MM.1S (cell line): ENCODE measurements at places on chromosomes 5 and 9.

- DNase-seq, result no peak
These were observed 286.8 kb downstream of the NR2F1-AS1 start for GRCh38 chr5:93294199-93294598.

DNA sequence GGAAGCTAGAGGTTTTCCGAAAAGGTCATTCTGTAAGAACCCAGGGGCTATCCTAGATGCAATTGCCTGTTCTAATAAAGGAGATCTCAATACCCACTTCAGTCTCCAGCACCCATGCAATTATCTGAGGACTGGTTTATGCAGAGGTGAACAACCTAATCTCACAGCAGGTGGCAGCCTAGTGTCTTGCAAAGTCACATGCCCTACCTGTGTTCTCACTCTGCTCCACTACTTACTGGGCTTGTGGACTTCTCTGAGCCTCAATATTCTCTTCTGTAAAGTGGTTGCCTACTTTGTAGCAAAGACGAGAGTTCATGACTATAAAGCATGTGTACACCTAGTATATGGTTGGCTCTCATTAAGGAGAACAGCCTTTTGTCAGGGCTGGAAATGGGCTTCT, 21.0 kb upstream of the ALDH1B1 start:
- peak; percentile 62 for DNase-seq

DNA sequence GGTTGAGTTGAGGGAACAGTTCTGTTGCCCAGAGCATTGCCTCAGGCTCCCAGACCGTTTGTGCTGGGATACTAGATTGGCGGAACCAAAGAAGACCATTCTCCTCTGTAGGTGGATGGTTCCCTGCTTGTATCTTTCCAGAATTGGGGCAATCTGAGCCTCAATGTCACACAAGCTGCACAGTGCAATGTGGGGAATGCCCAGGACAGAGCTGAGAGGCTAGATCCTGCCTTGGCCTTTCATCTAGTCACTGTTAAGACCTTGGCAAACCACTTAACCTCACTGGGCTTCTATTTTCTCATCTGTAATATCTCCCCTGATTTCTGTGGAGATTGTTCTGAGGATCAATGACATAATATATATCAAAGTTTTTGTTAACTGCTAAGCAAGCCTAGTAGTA, 16.9 kb upstream of the ERAP2 start:
- no peak for DNase-seq

GRCh38 chr5:32436553-32437242, 7.8 kb downstream of the ZFR start:
- no peak for DNase-seq

GRCh38 chr5:91288118-91288916, 94.8 kb downstream of the ARRDC3 start:
- DNase-seq, result no peak

DNA sequence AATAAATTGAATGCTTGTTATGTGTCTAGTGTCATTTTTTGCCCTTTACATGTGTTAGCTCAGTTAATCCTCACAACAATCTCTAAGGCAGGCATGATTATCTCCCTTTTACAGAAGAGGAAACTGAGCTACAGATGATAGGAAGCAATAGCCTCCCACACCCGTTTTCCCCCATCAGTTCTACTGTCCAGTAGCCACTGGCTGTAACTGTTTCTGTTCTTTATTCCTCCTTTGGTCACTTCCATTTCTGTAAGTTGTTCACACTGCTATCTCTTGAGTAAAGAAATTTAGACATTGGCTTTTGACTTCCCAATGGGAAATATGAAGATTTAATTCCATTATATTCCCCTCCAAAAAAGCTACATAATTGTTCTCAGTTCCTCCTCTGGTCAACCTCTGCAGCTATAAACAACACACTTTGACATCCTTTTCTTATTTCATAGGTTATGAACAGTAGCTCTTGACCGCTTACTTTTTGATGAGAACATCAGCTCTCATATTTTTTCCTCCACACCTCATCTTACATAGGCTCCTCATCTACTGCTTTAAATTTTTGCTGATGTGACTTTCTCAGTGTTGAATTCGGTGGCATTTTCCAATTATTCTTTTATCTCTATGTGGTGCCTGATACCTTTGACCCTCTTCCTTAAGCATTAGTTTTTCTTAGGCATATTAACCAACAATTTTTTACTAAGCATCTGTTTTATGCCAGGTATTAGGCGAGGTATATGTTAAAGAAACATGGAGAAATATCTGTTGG, 21.4 kb downstream of the SPZ1 start:
- no peak for DNase-seq

GRCh38 chr5:37501152-37501551, 122.0 kb downstream of the WDR70 start:
- DNase-seq, result no peak

DNA sequence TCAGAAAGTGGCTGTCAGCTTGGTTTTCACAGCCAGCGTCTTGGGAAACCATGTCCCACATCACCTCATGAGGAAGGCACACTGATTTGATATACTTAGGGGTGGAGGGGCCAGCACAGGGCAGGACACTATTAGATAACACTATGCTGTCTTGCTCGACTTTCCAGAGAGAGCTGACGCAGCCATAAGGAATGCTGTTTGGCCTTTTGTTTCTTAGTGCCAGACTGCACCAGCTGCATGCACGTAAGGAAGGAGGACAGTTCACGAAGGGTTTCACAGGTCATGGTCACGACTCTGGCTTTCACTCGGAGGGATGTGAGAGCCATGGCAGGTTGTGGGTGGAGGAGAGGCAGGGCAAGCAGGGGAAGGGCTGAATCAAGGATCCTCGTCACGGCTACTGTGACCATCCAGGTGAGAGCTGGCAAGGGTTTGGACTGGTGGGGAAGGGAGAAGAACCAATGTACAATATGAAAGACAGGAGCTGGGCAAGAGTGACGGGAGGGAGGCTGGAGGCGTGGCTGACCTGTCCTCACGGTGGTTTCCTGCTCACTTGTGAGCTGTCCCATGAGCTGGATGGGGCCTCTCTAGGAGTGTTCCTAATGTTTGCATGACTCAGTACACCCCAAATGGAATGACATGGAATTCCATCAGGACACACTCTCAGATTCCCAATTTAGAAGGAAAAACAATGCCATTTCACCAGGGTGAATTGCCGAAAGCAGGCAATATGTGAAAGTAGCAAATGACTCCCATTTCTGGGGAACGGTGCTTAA, 61.7 kb downstream of the OTULIN start:
- no peak for DNase-seq

GRCh38 chr5:157473383-157474320, 13.6 kb downstream of the NIPAL4 start:
- no peak for DNase-seq

- peak; percentile 69 for DNase-seq
These were observed 454 bp downstream of the NELFB start for GRCh38 chr9:137255448-137256114.

DNA sequence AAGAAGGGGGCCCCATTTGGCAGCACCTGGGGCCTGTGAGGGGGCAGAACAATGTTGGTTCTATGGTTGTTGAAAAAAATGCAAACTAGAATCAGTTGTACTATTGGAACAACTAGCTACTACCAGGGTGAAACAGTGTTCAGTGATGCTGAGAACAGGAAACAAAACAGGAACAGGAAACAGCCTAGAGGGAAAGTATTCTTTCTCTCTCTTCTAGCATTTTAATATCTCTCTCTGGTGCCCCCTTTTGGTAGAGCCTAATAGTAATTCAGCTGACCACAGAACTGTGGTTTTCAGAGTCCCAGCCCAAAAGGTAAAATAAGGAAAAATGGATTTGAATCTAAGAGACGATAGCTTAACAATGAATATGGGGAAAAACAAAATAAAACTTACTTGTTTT, 138.0 kb upstream of the KCNN2 start:
- DNase-seq, result peak; percentile 68

- no peak for DNase-seq
These were observed 27.9 kb upstream of the GLRX start for GRCh38 chr5:95850391-95850894.

DNA sequence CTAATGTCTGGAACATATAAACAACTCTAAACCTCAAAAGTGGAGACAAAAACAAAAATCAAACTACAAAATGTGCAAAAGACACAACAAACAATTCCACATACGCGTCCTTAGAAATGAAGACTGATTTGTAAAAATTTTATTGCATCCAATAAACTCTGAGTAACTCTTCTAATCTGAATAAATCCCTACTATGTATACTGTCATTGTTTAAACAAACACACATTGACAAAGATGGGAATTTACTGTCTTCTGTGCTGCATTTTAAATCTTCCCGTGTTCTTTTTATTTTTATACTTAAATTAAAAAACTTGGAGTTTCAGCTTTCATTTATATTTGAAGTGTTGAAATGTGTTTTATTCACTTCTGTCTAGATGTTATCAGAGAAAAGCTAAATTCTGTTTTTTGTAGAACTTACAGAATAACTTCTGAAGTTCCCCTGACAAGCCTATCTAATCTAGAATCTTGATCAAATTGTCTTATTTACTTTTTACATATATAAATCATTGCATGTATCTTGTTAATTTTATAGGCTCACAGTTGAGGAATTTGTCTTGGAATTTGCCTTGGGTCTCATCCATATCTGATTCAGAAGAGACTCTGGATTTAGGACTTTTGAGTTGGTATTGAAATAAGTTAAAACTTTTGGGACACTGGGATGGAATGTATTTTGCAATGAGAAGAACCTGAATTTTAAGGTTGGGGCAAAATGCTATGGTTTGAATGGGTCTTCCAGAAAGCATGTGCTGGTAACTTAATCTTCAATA, 2064.4 kb upstream of the C9orf72 start:
- no peak for DNase-seq

- no peak for DNase-seq
These were observed 806 bp downstream of the ZNF474 start for GRCh38 chr5:122130152-122130551.

DNA sequence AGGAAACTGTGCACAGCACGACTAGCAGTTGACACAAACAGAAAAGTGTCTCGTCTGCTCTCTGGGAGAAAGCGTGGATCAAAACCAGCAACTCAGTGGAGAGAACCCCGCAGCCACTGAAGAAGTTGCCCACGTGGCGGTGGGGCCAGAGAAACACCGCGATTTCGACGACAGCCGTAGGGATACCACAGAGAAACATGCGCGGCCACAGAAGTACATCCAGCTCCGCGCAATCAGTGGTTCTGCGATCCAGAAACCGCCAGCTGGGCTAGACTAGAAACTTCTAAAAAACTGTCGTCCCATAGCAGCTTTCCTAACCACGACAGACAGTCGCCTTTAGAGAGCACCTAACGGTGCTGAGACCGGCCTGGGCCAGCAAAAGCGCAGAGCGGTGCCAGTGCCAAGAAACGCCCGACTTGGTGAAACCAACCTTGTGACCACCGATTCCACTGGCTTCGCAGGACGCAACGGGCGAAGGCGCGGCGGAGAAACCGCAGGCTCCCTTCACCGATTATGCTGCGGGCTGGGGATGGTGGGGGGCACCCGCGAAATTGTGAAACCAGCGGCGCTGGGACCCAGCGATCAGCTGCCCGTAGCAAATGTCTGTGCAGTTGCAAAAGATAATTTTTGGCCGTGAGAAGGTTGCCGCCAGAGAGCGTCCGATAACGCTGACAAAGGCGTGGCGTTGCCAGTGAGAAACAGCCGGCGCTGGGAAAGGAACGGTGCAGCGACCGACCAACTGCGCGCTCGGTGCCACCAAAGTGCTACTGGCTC, 2.7 kb upstream of the ANXA2R start:
- peak; percentile 85 for DNase-seq

GRCh38 chr5:179143446-179143845, 83.3 kb downstream of the ZNF354C start:
- peak; percentile 13 for DNase-seq

GRCh38 chr9:85258823-85259370, 482.9 kb downstream of the AGTPBP1 start:
- peak; percentile 82 for DNase-seq

DNA sequence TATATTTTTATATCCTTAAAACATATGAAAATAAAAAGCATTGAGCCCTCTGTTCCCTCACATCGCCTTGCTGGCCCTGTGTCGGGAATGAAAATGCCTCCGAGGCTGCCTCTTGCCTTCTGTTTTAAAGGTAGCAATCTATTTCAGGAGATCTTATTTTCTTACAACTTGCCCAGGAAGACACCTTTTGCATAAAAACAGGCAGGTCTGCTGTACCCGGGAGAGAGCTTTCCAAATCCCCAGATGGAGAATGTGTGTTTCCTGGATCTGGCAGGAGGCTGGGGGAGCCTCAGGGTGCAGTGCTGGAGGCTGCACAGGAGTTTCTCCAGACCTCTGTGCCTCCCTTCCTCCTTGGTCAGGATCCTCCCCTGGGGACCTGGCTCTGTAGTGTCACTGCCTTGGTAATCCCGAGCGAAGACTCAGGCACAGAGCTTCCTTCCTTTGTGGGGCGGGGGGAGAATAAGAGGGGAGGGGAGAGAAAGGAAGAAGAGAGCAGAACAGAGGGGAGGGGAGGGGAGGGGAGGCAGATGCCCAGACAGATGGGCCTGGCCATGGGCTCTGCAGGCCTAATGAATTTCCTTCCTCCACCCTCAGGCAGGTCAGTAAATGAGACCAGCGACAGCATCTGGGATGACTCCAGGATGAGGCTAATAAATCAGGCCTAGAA, 104.0 kb upstream of the BOD1 start:
- DNase-seq, result no peak

- DNase-seq, result no peak
These were observed 1.5 kb downstream of the TOR2A start for GRCh38 chr9:127733614-127734013.

- DNase-seq, result no peak
These were observed 7.3 kb downstream of the GBA2 start for GRCh38 chr9:35741740-35742139.

- DNase-seq, result no peak
These were observed 483.9 kb upstream of the BRINP1 start for GRCh38 chr9:119853126-119853525.

DNA sequence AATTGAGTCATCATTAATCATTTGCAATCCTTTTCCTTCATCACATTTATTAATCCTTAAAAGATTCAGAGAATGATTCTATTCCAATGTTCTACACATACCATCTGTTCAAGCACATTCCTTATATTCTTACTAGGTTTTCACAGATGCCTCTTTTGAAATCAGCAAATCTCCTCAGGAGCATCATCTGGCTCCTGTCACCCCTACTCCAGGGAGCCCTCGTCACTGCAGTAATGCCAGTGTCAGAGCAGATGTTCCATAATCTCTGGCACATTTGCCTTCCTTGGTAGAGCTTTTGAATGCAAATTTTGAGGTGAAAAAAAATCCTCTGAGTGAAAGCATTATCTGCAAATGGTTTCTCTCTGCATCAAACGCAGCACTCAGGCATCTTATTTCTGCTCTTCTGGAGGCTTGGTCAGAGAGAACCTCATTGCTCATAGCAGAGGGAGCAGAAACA, 7.6 kb upstream of the KCNV2 start:
- no peak for DNase-seq

DNA sequence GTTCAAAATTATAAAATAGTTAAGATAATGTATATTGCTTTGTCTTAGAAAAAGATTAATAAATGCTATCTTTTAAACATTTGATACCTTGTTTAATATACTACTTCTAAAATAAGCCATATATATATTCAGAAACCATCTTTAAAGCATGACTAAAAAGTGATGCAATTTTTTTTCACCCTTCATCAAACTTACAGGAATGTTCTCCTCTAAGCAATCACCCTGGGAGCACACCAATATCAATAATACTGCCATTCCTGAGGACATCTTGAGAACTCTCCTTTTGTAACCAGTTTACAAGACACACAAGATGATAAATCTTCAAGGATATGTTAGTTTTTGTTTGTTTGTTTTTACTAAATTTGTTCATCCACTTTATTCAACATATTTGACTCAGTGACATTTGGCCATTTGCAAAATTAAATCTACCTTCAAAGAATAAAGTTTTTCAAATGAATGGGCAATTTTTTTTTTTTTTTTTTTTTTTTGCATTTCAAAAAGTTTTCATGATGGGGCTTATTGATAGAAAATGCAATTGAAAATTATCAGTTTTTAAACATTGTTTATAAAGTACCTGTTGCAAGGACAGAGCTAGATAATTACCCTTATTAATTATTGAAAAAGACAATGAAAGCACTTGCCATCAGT, 17.2 kb downstream of the FOXD1 start:
- no peak for DNase-seq
